ENCODE measurements at places on chromosomes 2 and 18. TPM values are rescaled to one million over a fixed set of nuclear protein-coding genes. Genes with fewer than 3 reads are reported as not detected.

MERTK gene
- 18.9 TPM for total RNA-seq

AQP12B gene
- not detected for total RNA-seq

SERPINB4 gene
- not detected for total RNA-seq

PARD6G gene
- 11.2 TPM for total RNA-seq

CABLES1 gene
- total RNA-seq: 18.5 TPM

CXCR1 gene
- 4.9 TPM for total RNA-seq

MLPH gene
- 25.5 TPM for total RNA-seq

GPR75 gene
- total RNA-seq: 2.5 TPM

C2orf80 gene
- not detected for total RNA-seq

MOGAT1 gene
- 0.45 TPM for total RNA-seq
